ENCODE measurements at places on chromosomes 6 and 20.

DNA sequence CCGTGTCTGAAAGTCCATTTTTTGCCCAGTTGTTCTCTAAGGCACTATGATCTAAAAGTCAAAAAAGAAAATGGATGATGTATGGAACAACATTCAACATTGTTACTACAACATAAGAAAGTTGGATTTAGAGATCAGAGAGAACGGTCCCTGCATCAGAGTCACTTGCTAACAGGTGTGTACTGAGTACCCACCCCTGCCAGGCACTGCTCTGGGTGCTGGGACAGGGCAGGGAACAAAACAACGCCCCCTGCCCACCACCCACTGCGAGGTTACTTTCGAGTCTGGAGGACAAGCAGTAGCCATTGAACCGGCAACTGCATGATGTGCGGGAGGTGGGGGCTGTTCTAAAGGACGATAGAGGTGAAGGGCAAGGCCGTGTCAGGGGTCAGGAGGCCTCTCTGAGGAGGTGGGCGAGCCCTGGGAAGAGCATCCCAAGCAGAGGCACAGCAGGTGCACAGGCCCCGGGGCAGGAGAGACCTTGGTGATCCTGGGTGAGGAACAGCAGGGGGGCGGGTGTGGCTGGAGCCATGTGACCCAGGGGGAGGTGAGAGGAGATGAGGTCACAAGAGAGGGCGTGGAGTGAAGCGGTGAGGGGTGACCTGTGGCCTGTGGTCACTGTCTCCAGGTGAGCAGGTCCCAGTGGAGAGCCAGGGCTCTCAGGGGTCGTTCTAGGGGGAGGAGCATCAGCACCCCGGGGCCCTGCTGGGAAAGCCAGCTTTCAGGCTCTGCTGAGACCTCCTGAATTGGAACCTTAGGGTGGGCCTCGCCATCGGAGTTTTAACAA, 197.5 kb upstream of the SULF2 start:
- DNase-seq = no peak

DNA sequence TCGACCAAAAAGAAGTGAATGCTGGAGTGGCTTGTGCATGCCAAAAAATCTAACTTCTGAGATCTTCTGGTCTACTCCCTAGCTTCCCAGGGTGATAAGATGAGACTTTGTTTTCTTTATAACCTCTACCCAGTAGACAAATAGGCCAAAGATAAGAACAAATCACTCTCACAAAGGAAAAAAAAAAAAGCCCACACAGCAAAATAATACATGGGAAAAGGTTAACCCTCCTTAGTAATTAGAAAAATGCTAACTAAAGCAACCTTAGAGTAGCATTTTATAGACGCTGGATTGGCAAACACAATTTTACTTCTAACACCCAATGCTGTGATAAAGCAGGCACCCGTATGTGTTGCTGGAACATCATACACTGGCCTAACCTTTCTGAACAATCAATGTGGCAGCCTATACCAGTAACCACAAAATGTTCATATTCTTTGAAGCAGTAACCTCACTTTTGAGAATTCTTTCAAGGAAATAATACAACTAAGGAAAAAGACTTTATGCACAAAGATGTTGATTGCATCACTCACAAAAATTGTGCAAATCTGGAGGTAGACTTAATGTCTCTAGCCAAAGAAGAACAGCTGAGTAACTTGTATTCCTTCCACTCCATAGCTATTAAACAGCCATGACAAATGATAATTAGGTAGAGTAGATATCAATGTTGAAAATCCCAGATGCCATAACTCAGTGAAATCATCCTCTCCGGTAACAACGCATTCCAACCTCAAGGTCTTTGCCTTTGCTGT, 116.3 kb upstream of the QKI start:
- DNase-seq = no peak

- DNase-seq = peak; percentile 7
Measured at GRCh38 chr6:145704143-145704781, 31.1 kb downstream of the EPM2A start.

GRCh38 chr6:9408402-9409117, 973.2 kb upstream of the SLC35B3 start:
- no peak for DNase-seq

- DNase-seq = no peak
Measured at GRCh38 chr6:16998461-16998860, 103.4 kb upstream of the STMND1 start.

DNA sequence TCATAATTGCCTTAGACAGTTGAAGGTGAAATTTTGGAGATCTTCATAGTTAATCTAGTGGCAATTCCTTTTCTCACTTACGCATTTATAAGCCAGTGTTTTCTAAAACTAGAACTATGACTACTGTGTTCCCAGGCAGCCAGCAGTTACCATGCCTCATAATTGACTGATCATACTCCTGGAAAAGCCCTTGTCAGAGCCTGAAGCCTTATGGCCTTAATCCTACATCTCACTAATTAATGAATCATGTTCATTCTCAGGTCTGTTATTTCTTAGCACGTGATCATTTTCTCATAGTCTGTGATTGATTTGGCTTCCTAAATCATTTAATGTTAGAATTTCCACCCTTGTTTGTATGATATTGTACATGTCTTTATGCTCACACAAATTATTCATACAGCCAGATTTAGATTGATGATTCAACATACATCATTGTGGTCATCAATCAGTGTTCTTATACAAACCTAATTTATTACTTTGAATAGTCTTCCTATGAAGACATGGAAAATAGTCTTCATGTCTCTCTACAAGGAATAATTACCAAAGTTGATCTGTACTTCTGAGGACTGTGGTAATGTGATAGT, 132.6 kb upstream of the ASCC3 start:
- no peak for DNase-seq

DNA sequence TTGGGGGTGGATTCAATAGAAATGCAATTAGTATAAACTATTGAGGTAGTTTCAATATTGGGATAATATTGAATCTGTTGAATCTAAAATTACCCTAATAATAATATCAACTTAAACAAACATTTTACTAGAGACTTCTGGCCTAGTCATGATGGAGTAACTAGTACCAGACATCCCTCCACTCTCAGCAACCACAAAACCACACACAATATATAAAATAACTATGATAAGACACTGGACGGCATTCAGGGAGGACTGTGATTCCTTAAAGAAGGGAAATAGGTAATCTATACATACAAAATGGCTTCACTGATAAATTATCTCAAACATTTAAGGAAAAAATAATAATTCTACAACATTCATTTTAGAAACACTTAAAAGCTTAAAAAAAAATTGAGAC, 38.9 kb upstream of the TMEM14A start:
- no peak for DNase-seq

GRCh38 chr6:3610206-3610605, 141.3 kb downstream of the PXDC1 start:
- no peak for DNase-seq

- DNase-seq = no peak
Measured at GRCh38 chr6:70668499-70668812, 773 bp downstream of the SMAP1 start.

GRCh38 chr6:29965873-29966601, 23.7 kb downstream of the HLA-A start:
- peak; percentile 24 for DNase-seq

DNA sequence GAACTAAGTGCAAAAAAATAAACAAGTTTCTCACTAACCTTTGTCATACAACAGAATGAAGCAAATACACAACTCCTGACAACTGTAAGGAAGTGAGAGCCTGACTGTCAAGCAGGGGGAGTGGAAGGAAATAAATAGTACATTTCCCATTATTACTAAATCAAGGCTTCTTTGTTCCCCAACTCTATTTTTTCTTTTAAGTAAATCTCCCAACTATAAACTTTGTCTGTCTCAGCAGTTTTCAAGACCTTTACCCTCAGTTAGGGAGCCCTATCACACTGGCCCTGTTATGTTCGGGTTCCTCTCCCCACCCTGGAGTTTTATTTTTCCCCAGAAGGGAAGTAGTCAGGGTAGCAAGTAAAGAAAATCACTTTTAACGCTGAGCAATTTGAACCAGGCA, 24.1 kb upstream of the IPCEF1 start:
- DNase-seq = no peak

DNA sequence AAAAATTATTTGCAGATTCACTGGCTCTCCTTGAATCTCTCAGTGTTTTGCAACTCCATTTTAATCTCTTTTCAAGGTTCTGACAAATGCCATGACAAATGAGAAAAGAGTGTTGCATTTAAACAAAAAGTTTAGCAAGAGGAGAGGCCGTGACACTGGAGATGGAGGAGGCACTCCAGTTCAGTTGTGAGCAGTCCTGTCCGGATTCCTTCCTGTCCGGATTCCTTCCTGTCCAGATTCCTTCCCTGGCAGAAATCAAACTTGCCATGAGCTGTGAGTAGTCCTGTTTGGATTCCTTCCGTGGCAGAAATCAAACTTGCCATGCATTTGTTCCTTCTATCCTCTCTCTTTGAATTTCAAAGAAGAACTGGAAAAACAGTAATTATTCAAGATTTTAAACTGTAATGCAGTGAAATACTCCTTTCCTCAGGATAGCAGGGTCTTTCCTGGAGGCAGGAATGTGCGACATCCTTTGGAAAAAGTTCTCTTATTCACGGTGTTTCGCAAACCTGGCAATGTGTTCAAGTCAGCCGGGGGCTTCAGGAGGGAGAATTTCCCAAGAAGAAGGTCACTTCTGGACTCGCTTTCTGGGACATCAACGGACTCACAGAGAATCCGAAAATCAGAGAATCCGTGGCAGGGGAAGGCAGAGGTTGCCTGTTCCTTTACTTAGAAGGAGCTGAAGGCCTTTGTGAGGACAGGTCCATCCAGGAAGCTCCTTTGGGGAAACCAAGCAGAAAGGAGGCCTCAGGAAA, 48.7 kb upstream of the DACT2 start:
- DNase-seq = no peak

DNA sequence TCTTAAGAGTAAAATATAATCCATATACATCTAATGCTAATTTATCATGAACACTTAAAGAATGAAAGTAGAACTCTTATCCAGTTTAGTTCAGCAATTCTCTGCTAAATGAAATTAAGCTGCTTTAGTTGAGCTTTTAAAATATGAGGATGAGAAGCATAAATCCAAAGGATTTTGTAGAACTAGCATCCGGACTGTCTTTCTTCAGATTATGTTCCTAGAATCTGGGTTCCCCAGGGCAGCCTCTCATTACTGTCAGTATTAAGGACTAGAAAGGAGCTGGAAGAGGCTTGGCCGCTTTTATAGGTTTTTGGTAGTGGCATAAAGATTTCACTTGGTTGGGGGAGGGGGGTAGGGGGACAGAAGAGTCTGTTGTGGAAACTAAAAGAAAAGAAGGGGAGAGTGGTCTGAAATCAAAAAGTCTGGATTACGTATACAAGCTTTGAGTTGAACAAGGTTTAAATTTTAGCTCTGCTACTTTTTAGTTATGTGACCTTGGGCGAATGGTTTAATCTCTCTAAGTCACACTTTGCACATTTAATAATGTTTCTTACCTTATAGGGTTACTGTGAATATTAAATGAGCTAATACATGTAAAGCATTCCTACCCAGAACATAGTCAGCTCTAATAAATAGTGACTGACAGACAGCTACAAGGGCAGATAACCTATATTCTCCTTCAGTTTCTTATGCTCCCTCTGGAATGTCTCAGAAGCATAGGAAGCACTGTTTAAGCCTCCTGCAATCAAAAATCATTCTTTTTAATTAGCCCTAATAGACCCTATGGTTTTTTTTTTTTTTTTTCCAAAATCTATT, 3.7 kb downstream of the SGK1 start:
- DNase-seq = no peak

GRCh38 chr6:150152891-150153876, 10.3 kb downstream of the PPP1R14C start:
- DNase-seq = no peak

DNA sequence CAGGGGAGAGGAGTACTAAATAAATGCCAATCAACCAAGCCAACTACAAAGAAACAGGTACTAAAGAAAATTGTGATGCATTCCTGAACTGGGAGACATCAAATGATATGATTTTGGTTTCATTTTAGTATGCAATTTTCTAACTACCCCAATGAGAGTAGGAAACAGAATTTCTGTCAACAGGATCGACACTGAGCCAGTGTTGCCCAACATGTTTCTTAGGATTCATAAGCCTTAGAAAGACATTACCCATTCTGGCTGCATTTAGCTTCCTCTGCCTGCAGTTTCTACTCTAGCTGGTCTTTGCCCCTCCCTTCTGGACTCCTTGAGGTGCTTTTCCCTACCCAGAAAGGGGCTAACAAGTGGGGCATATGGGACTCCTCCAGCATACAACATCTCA, 49.8 kb downstream of the KCTD20 start:
- DNase-seq = no peak

DNA sequence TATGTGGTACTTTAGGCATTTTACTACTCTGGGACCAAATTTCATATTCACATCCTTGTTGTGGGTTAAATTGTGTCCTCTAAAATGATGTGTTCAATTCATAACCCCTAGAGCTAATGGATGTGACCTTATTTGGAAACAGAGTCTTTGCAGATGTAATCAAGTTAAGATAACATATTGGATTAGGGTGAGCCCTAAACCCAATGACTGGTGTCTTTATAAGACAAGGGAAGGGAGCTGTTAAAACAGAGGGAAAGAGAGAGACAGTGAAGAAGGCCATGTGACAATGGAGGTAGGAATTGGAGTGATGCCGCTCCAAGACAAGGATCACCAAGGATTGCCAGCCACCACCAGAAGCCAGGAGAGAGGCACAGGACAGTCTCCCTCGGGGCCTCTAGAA, 220.0 kb downstream of the ADGRG6 start:
- peak; percentile 93 for DNase-seq

DNA sequence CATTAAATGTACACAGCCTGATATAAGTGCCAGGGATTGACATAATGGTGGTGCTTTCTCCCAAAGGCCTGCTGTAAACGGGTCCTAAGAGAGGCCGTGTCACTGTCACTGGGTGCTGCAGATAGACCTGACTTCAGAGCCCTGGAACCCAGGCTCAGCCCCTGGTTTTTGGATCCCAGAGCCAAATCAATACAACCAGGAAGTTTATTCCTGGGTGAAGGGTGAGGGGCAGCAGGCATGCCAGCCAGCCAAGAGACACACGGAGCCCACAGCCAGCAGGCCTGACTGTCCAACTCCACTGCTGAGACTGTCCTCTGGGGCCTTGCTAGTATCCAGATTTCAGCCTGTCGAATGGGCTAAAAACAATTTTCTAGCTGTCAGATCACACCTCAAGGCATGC, 12.8 kb upstream of the ARMC12 start:
- no peak for DNase-seq

DNA sequence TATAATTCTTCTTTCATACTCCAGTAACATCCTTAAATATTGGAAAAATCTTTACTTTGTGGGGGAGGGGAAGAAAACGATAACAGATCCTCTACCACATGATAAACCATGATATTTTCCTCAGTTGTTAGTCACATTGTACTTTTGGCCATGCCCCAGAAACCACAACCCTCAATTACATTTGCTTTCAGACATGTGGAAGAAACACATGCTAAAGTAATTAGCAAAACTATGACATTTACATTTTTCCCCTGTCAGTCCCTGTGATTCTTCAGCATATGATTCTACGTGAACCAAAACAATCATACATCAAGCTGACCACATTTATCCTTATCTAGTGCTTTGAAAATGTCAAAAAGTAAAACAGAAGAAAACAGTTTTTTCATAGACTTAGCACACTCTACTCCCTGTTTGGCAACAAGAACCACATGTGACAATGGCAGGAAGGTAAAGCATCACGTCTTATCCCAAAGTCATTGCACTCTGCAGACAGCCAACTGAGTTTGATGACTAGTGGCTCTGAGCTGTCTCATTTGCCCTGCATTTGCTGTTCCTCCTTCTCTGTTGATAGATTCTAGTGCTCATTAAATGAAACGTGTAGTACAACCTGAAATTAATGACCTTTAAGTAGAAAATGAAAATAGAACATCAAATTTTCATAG, 505.8 kb upstream of the MARCKS start:
- no peak for DNase-seq

- DNase-seq = no peak
Measured at GRCh38 chr6:147222160-147222838, 18.1 kb downstream of the STXBP5 start.

GRCh38 chr20:37270576-37271420, 9.2 kb upstream of the GHRH start:
- DNase-seq = no peak

All from SK-N-DZ (cell line).